Activated CD4-positive, alpha-beta T cell treated with anti-CD3 and anti-CD28 coated beads, Interleukin-2, amount 50 U/mL, for 24 hours (primary cell): ENCODE measurements at places on chromosomes 11 and 22.

DNA sequence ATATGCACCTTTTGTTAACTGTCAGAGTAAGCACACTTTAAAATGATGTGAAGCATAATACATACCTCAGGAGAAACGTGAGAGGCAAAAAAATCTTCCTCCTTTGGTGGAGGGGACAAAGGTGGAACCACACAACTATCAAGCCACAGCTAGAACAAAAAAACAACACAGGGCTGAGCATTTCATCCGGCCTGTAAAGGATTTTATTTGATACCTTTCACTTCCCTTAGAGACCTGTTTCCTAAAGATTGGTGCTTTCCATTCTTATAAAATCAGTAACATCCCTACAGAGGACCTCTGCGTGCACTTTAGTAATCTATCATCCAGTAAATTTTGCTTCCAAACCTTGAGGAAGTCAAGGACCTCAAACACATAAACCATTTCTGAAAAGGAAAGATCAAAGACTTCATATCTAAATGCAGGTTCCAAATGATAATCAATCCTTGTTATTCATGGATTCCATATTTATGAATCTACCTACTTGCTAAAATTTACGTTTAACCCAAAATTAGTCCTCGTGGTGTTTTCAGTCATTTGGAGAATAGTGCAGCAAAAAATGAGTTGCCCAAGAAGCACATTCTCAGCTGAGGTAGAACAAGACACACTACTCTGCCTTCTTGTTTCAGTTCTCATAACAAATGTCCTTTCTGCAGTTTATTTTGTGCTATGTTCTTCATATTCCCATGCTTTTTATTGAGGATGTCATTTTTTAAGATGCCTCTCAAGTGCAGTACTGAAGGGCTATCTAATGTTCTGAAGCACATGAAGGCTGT lies 22.7 kb downstream of the ARFGAP3 start:
- DNase-seq, result no peak

GRCh38 chr22:31503211-31503964 lies 7.1 kb downstream of the SFI1 start:
- no peak for DNase-seq

DNA sequence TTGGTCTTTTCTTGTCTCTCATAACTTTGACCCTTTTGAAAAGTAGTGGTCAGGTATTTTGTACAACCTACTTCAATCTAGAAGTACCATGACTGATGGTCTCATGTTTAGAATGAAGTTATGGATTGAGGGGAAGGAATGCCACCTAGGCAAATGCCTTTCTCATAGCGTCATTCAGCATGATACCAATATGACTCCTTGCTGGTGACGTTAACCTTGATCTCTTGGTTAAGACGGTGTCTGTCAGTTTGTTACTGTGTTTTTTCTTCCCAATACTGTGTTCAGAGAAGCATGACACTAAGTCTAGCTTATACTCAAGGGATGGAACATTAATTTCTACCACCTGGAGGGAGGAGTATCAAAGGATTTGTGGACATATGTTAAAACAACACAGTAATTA lies 130.9 kb downstream of the KIF18A start:
- no peak for DNase-seq

DNA sequence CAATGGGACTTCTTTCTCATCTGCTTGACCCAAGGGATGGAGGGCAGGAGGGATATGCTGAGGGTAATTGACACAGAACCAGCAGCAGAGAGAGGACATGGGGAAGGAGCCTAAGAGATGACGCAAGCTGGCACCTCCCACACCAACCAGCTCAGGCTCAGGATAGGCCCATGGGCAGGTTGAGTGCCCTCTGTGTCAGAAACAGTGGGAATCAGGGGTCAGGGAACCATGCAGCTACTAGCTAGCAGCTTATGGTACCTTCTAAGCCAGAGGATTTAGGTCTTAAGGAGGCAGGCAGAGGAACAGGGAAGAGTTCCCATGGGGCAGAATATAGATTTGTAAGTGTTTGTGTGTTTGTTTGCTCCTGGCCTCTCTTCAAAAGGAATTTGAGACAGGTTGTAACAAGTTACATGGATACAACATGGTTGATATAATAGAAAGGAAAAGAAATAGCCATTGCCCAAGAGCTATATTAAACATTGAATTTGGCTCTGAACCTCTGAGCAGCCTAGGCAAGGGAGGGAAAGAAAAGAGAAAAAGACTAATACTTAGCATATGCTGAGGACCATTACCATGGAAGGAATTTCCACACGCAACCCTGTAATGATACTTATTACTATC lies 39.9 kb upstream of the NAV2 start:
- no peak for DNase-seq

DNA sequence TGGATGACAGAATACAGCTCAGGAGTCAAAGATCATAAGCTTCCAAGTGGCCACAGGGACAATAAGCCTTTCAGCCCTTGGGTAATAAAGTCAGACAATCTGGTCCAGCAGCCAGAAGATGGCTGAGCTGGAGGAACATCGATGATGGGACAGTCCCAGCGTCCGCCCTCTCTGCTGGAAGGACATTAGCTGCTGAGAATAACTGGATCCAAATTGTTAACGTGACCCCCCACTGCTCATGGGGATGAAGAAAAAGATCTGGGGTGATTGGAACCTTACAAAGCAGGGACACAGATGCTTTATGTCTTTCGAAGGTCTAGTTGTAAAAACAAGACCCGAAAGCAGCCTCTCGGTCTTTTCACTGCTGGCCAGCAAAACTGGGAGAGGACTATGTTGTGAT lies 71.0 kb downstream of the IGLL5 start:
- DNase-seq, result no peak
